ENCODE measurements at places on chromosomes 6 and 20.

DNA sequence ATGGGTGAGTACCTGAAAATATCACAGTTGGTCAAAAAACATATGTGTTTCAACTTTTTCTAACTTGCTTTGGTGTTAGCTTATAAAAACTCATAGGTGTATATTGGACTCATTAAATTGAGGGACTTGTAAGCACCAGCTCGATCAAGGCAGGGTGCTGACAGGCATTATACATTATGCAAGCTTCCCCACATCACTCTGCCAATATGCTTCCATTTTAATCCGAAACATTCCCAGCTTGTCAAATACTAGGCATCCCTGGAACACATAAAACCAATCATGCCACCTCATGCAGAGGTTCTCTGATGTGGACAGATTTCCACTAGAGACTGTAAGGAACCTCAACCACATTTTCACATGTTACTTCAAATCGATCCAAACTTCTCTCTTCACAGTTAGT is 187.3 kb upstream of the NT5E start:
- no peak for DNase-seq

DNA sequence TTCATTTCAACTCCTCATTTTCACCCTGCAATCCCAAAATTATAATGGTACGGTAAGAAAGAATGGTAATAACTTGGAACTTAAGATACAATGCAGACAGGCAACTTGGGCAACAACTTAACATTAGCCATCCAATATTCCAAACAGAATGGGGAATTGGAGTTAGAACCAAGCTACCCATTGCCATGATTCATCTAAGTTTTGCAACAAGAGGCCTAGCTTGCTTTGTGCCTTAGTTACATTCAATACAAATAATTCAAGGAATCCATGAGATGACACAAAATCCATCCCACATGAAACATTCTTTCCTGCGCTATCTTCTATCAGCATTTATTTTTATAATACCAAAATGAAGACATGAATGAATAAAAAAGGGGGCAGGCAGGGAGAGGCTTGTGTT is 28.4 kb downstream of the DCDC2 start:
- no peak for DNase-seq

- DNase-seq, result no peak
These were observed 41.4 kb downstream of the LAMP5 start for GRCh38 chr20:9555781-9556180.

DNA sequence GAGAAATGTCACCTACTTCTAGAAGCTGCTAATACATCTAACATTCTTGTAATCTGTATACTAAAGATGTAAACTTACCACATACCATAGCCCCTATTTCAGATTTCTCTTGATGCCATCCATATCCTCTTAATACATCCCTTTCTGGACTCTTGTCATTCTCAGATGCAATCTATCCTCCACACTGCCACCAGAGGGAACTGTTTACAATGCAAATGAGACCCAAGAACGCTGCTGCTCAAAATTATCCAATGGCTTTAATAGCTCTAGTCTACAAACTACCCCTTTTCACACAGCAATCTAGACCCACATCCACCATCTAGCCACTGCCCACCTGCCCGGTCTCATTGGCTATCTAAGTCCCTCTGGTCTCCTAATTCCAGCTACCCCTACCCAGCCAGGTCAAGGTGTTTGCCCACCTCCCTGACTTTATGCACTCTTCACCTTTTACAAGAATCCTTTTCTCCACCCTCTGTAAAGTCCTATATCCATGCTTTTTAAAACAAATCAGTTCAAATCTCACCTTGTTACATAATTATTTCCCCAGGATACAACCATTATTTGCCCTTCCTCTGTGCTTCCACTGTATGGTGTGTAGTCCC is 14.8 kb downstream of the FAXC start:
- DNase-seq, result no peak

Data from activated CD8-positive, alpha-beta memory T cell treated with anti-CD3 and anti-CD28 coated beads for 1 hour (primary cell).